CD4-positive, alpha-beta T cell treated with Interleukin-17A for 4 hours (primary cell): ENCODE measurements at places on chromosomes 4 and X.

DNA sequence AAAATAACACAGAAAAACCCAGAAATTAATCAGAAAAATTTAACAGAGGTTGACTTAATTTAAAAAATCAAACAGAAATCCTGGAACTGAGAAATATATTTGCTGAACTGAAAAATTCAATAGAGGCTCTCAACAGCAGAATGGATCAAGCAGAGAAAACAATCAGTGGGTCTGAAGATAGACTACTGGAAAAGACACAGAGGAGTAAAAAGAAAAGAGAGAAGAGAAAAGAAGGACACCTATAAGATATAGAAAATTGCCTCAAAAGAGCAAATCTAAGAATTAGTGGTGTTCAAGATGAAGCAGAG, 55.1 kb downstream of the HAUS3 start:
- DNase-seq: no peak

- no peak for DNase-seq
Measured at GRCh38 chr4:41204400-41204978, 9.9 kb downstream of the APBB2 start.

DNA sequence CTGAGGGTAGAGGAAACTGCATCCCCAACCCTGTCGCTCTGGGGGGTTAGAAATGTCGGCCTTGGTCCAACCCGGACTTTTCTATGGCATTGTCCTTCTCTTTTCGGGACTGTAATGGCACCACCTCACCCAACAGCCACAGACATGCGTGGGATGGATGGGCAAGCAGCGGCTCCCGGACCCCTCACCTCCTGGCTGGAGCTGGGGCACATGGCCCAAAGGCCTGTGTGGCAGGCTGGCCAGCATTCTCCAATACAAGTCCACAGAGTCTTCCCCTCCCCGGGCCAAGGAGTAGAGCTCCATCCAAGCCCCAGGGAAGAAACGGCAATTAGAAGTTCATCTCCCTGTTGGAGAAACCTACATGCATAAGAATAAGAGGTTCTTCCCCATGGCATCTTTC, 142.9 kb downstream of the NR3C2 start:
- DNase-seq: no peak

DNA sequence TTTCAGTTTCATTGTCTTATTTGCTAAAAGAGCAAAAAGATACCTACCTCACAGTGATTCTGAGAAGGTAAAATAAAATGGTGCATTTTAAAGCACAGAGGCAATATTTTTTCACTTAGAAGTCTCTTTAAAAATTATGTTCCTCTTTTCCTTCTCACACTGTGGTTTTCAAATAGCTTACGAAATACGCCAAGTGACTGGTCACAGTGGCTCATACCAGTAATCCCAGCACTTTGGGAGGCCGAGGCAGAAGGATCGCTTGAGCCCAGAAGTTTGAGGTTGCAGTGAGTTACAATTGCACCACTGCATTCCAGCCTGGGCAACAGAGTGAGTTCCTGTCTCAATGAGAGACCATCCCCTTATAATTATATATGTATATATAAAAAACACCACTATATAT, 372.6 kb downstream of the FBXO8 start:
- DNase-seq: no peak

DNA sequence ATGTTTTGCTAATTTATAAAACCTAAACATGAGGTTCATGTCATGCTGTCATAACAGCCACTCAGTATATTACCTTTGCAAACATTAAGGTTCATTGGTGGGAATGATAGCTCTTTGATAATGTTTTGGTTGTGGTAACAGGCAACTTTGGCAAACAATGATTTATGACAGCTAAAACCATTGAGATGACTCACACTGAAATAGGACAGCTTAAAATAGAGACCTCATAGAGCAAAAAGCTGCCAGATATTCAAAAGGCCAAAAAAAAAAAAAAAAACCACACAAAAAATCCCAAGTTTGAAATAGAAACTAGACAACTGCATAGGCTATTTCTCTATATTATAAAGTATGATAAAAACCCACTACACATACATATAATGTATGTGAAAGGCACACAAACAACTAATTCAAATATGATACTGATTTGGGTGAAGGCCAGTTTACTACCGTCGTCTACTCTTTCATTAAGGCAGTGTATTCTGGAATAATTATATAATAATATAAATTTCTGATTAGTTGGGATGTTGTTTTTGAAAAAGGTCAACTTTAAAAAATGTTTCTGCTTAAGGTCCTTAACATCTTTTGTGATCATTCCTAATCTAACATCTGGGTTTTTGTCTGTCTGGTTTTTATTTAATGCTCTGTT, 646.0 kb upstream of the PITX2 start:
- DNase-seq: no peak

GRCh38 chr4:5971078-5971450, 47.2 kb downstream of the C4orf50 start:
- no peak for DNase-seq

DNA sequence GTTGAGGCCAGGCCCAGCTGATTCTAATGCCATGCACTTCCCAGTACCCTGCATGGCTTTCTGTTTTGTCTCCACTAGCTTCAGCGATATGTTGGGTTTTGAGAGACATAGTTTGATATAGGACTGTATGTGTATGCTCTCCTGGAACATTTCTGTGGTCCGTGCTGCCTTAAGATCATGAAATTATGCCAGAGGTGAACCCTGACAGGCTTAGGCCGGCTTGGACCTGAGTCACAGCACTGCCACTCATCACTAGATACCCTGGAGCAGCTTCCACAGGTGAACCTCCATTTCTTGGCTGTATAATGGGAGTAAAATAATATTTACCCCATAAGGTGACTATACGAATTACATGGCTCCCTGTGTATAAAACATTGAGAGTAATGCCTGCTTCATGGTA, 6.4 kb downstream of the SGMS2 start:
- DNase-seq: no peak

DNA sequence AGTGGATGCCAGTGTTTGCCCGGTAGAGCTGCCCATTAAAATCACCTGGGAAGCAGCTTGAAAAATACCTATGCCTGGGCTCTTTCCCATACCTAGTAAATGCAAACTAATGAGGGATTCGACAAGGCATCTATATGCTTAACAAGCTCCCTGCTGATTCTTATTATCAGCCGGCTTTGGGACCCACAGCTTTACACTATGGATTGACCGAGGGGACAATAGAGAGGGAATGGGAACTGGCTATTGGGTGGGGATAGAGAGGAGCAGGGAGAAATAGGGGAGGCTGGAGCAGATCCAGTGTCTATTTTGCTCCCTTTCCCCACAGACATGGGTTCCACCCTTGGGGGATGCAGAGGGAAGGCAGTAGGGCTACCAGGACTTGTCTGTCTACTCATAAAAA, 103.1 kb upstream of the TEX13D start:
- DNase-seq: no peak

DNA sequence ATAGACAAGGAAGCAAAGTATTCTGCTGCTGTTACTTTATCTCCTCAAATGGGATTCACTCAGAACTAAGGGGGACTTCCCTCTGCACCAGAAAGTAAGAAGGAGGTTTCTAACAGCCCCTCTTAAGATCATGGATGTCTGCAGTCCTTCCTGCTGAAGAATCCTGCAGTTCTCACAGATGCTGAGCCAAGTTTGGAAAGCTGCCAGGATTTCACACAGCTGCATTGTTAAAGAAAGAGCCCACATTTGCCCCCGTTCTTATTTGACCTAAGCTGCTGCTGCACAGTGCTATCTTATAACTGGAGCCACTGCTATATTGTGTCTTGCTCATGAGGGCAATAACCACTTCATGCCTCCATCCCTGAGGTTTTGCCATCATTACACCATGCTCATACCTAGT, 81.1 kb downstream of the FAAH2 start:
- no peak for DNase-seq

DNA sequence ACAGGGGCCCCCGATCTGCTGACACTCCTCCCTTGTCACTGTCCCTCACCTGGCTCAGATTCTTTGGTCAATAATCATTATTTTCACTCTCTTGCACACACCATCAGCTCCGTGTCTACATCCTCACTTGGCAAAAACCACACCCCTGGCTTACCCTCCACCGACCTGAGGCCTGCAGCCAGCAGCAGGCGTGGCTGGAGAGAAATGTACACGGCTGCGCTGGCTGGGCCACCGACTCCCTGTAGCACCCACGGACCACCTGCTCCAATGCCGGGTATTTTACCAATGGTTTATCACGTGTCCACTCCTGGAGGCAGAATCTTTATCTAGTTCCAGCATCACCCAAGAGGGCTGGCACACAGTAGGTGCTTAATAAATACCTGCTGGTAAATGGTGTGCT, 98.4 kb downstream of the WFS1 start:
- DNase-seq: no peak

DNA sequence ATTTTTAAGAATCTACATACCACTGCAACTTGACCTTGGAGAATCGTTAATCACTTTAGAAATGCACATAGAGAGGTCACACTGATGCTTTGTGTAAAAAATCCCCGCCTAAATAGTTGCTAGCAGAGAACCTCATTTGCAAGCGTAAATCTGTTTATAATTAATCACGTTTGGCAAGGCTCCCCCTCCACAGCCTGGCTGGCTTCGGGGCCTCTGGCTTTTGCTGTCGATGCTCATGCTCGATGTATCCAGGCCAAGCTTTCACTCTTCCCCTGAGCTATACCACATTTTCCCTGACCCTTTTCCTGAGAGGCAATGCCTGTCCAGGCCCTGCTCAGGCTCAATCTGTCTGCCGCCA, 23.4 kb downstream of the CYTL1 start:
- DNase-seq: no peak

DNA sequence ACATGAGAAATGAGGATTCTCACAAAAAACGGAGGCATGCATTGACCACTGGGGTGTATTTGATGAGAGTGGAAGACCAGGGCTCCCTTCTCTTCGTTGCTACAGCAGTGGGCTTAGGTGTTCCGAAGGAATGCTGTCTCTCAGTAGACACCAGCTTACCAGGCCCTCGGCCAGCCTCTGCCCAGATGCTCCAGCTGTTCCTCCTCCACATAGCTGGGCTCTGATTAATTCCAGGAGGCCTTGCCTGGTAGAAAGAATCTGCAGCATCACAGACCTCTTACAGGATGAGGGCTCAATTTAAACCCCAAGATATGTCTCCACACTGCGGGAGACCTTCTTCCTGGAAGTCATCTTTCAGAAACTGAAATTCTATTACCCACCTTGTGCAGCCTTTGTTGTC, 346.6 kb upstream of the TENM3 start:
- DNase-seq: no peak
